ENCODE measurements at places on chromosomes 4 and X.

DNA sequence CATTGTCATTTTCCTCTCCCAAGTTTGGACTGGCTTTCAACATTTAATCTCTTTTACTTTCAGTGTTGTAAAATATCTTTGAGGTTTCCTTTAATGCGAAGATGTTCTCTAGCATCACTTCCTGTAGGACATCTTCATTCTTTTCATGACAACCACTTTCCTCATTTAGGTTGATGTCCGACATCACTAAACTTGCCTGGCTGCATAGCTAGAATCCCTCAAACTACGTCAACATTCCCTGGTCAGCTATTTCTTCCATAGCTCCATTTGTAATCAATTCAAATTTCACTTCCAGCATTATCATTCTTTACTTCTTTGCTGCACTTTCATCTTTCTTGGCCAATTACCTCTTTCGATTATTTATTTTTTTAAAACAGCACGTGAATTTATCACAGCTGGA is 198.6 kb upstream of the EMCN start:
- DNase-seq = no peak

GRCh38 chr4:74548561-74548960 is 103.6 kb downstream of the AREG start:
- no peak for DNase-seq

DNA sequence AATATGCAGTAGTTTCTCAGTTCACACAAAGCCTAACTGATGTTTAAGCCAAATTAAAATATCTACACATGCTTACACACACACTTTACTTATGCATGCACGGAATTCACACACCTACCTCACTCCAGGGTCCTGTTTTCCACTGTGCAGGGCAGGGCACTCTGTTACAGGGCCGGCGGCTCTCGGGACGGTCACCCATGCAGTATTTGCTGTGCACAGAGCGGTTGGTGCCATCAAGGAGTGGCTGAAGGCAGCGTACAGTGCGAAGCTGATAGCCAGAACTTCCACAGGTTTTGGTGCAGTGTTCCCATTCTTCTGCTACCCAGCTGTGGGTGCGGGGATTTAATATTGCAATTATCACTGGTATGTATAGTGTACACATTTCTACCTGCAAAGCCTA is 258.9 kb downstream of the NPFFR2 start:
- DNase-seq = no peak

DNA sequence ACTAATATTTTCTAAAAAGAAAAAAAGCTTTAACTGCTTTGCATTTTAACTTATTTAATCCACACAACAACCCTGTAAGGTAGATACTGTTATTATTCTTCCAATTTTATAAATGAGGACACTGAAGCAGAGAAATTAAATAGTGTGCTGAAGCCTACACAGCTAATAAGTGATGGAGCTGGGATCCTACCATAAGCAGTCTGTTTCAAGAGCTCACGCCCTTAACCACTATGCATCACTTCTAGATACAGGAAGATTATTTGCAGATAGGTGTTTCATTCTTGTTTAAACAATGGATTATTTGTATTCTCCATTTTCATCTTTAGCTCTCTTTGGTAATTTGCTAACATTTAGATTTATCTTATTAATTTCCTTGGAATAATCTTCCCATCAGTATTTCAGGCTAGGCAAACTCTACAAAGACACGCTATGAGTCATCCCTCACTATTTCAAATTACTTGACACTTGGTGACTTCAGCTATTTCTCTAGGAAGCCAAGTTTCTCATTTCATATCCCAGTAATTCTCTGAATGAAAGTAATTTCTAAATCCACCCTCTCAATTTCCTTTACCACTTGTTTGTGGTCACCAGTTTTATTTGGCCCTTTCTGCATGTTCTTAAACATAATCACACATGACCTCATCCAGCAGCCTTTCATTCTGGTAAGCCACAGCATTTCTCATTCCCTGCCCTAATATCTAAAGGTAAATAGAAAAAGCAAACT is 67.3 kb downstream of the ASB9 start:
- no peak for DNase-seq

All from activated CD4-positive, alpha-beta T cell treated with anti-CD3 and anti-CD28 coated beads for 4 hours (primary cell).